Spleen (tissue), 13 donors: ENCODE measurements at places on chromosomes 7 and 10. TPM values are rescaled to one million over a fixed set of nuclear protein-coding genes. Genes with fewer than 3 reads are reported as not detected.

- no peaks in the 10 kb centered on the region for H3K36me3 ChIP-seq
- H3K4me3 ChIP-seq: no peak overlapping the region
- H3K27ac ChIP-seq: no peak overlapping the region
- DNase-seq: peak; percentile 81
Measured at GRCh38 chr10:88064608-88065382, 201.4 kb downstream of the PTEN start.

GRCh38 chr10:24622781-24623301 is 100.8 kb downstream of the ARHGAP21 start:
- no peaks in the 10 kb centered on the region for H3K36me3 ChIP-seq
- no peak overlapping the region for H3K27ac ChIP-seq
- H3K4me3 ChIP-seq: no peak overlapping the region
- H3K27me3 ChIP-seq: no peaks in the 10 kb centered on the region

IQUB gene
- polyA plus RNA-seq: 0.05 TPM

LRRN3 gene
- 0.13 TPM for polyA plus RNA-seq

GNAT3 gene
- polyA plus RNA-seq: not detected

FAM200A gene
- 4.9 TPM for polyA plus RNA-seq

- no peaks in the 10 kb centered on the region for H3K4me1 ChIP-seq
- no peak for DNase-seq
- no peaks in the 10 kb centered on the region for H3K27me3 ChIP-seq
- H3K36me3 ChIP-seq: no peaks in the 10 kb centered on the region
- H3K27ac ChIP-seq: no peak overlapping the region
- no peak overlapping the region for H3K4me3 ChIP-seq
Measured at GRCh38 chr7:35003679-35004303, 33.5 kb downstream of the DPY19L1 start.

GRCh38 chr10:104144931-104145330 is 23.0 kb downstream of the SFR1 start:
- H3K27me3 ChIP-seq: no peaks in the 10 kb centered on the region
- no peak for DNase-seq
- H3K4me3 ChIP-seq: no peak overlapping the region

NUPR2 gene
- polyA plus RNA-seq: not detected
